EL (cell line): ENCODE measurements at places on chromosomes 4 and X.
A peak's percentile ranks its signal among the peaks of the same experiment; 100 is the strongest.

GRCh38 chr4:62618042-62618441, 1417.9 kb downstream of the ADGRL3 start:
- DNase-seq = no peak

- DNase-seq = peak; percentile 21
Measured at GRCh38 chr4:52051213-52051614, at the start of gene SPATA18. TSS of gene SPATA18 (plus strand) at chr4:52051304. CDS start at chr4:52051705, 401 bp downstream.

- DNase-seq = no peak
Measured at GRCh38 chr4:99504804-99505502, 5.9 kb upstream of the C4orf17 start.

- DNase-seq = no peak
Measured at GRCh38 chrX:111837197-111837596, 38.8 kb upstream of the TRPC5OS start.

GRCh38 chrX:17403189-17403691, 28.2 kb downstream of the NHS start:
- DNase-seq = no peak

DNA sequence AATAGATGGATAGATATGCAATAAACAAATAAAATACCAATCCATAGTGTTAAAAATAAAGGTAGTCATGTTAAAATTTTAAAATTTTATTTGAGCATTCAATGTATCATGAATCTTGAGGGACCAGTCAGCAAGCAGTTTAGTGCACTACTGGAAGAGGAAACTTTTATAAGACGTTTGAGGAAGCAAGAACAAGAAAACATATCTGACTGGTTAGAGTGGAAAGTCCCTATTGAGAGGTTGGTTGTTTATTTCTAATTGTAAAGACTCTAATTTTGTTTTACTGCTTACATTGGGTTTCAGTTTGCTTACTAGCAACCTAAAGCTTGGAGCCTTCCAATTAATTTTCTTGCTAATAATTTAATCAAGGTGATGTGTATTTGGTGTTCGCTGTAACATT, 786.2 kb downstream of the RAB28 start:
- DNase-seq = no peak

GRCh38 chr4:110961066-110961465, 338.2 kb upstream of the PITX2 start:
- no peak for DNase-seq
